ENCODE measurements at places on chromosomes 5 and 9.

- DNase-seq, result no peak
Measured at GRCh38 chr9:97506306-97506705, 4.8 kb downstream of the TMOD1 start.

DNA sequence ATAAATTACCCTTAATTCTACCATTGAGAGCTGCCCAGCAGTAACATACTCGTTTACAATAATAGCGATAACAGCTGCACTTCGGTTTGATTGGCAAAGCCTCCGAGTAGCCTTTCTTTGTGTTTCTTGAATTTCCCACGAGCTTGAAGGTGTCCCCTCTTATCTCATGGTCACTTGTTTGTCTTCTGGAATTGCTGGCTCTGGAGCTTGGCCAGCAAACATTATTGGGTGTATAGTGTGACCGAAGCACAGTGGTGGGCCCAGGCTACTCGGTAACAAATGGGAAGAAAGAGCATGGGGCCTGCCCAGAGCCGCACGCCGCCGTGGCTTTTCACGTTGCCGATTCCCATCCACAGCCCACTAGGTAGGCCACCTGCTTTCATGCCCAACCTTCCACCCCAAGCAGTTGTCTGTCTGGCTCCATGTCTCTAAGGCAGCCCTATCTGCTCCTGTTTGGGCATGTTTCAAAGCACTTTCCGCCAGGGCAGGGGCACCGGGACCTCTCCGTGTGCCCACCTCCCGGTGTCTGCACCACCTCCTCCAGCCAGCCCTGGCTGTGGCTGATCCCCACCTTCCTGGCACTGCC is 8.7 kb downstream of the STKLD1 start:
- no peak for DNase-seq

DNA sequence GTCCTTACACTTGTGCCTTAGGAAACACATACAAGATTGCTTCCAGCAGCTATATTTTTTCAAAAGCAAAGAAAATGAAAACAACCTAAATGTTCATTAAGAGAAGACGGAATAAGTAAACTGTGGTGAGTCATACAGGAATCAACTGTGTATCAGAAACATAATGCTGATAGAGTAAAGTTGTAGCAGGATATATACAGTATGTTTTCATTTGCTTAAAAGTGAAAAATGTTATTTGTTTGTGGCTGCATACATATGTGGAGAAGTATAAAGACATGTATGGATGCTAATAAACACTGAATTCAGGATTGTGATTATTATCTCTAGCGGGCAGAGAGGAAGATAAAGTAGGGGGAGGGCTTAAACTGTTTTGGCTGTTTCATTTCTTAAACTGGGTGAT is 8.3 kb downstream of the DCTN4 start:
- DNase-seq, result no peak

GRCh38 chr5:151168602-151169344 is 11.2 kb upstream of the ANXA6 start:
- DNase-seq, result no peak

DNA sequence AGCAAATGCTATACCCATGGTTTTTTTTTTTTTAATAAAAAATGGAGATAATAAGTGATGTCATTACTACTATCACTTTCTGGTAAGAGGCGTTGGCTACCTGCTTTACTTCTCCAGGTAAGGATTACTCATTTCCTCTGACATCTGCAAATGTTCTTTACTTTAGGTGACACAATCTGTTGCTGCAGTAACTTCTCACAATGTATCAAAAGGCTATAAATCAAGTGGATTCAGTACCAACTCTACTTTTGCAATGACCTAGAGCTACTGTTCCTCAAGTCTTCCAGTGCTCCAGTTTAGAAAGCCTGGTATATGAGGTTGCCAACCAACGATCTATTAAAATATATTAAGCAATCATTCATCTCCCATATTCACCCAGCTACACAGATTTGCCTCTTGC is 129.1 kb downstream of the PLK2 start:
- DNase-seq, result no peak

DNA sequence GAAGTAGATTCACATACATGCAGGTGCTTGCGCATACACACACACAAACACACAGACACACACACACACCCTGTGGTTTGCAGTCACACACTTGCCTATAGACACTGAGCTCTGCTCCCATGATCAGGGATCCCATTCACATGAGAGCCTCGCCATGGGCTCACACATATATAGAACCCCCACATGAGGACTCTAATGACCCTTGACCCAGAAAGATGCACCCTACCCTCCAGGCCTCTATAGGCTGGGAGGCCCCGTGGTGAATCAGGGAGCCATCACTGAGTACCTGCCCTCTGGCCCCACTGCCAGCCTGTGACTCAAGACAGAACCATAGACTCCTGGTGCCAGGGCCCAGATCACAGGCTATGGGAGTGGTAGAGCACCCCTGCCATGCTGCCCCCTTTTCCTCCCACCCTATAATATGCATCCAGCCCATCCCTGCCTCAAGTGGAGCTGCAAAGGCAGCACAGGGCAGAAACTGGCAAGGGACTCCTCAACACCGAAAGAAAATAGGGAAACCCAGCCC is 3.3 kb upstream of the AQP3 start:
- DNase-seq, result no peak

DNA sequence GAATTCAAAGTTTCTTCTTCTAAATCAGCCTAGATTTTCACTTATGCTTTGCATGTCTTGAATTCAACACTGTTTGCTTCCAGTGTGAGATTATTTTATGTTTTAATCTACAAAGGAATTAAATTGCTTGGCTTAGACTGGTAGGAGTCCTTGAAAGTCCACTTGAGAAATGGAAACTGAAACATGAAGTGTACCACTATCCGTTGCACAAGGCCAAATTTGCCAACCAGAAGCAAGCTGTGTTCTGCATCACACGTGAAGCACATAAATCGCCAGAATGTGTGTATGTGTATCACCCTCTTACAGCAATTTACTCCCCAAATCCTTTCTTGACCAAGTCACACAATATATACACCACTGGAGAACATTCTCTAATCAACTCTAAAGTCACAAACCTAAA is 10.3 kb downstream of the SEMA6A start:
- DNase-seq, result no peak

DNA sequence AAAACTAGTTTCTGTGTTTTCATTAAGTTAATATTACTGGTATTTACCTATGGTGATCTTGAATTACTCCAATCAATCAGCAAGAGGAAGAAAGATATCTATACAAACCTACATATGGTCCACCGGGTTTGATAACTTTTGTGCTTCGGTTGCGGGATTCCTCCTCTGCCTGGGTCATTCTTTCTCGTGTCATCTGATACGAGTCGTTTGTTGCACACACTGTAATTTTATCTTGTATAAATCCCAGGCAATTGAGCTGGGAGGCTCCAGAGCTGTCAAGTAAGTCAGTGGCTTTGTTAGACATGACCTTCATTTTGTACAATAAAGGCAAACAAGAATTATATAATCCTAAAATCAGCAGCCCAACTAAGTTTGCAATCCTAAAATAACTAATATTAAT is 48.0 kb downstream of the ELL2 start:
- DNase-seq, result no peak

DNA sequence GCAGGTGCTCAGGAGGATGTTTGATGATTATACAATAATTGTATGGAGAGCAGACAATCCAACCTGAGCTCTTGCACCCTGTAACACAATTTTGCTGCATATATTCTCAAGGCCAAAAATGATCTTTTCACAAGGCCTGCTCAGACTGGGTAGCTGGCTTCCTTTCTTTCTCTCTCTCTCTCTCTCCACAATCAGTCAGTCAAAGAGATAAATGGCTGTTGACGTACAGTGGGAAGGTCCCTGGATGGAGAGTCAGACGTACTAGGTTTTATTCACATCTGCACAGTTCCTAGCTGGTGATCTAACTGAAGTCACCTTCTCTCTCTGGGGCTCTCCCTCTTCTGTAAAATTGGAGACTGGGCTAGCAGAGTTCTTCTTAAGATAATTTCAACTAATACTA is 19.8 kb downstream of the SLC36A2 start:
- DNase-seq, result no peak

GRCh38 chr5:14676320-14676719 is 11.8 kb downstream of the OTULIN start:
- DNase-seq, result no peak

GRCh38 chr5:134003817-134004625 is 754 bp downstream of the VDAC1 start:
- peak; percentile 41 for DNase-seq

GRCh38 chr9:102550886-102551285 is 444.2 kb upstream of the CYLC2 start:
- no peak for DNase-seq

DNA sequence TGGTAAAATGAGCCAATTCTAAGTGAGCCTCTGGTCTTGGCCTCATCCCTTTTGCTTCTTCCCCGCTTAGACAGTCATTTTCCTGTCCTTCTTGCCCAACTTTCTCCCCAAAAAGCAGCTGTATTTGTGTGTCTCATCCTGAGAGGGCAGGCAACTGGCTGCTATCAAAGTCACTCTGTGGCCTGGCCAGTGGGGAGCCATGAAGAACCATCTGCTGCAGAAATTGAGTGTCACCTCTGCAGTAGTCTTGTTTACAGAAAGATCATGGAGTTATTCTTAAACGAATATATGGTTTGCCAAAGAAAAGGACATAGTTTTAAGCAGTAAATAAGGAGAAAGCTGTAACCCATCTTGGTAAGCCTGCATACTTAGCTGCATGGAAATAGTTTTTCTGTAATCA is 233.6 kb upstream of the ELAVL2 start:
- DNase-seq, result no peak

- DNase-seq, result no peak
Measured at GRCh38 chr5:160802592-160802991, 49.4 kb downstream of the ATP10B start.

DNA sequence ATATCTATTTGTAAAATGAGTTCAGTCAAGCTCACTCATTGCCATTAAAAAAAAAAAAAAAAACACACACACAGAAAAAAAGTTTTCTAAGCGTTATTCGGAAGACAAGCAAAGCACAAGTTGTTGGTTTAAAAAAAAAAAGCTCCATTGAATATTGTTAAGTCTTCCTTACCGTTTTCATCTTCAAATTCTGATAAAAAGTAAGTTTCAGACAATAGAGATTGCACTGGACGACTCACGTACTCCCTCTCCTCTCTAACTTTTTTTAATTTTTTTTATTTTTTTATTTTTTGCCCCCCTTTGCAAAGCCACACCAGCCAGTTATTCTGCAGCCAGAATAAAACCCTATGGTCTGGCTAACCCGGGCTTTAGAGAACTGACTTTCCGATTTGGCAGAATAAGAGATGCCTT is 544 bp downstream of the ADAMTS6 start:
- no peak for DNase-seq

GRCh38 chr5:9623661-9624060 is 6.5 kb downstream of the TAS2R1 start:
- DNase-seq, result no peak

DNA sequence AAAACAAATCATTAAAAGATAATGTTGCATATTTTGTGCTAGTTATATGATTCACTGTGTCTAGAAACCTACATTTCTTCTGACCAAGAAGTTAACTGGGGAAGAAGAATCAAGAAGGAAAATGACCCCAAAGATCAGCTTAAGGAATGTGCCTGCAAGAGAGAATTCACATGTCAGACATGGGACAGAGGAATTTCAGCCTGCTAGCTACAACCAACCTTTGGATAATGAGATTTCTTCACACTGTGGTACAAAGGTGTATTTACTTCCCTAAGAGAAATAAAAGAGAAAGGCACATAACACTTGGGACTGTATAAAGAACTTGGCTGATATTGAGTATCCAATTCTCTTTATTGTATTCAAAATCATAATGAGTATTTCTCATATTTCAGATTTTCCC is 39.6 kb upstream of the ELL2 start:
- no peak for DNase-seq

DNA sequence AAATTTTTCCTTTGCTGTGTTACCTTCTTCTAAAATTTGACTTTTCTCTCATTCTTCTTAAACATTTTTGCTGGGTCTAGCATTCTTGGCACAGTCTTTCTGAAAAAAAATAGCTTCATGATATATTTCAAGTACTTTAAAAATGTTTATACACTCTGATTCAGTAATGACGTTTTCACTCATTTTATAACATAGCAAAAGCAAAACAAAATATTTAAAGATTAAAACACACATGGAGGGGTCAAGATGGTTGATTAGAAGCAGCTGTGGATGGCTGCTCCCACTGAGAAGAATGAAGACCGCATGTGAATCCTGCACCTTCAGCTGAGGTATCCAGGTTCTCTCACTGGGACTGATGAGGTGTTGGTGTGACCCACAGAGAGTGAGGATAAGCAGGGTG is 188.2 kb downstream of the SGCD start:
- DNase-seq, result no peak

- DNase-seq, result no peak
Measured at GRCh38 chr5:39092581-39093351, 18.6 kb upstream of the RICTOR start.

DNA sequence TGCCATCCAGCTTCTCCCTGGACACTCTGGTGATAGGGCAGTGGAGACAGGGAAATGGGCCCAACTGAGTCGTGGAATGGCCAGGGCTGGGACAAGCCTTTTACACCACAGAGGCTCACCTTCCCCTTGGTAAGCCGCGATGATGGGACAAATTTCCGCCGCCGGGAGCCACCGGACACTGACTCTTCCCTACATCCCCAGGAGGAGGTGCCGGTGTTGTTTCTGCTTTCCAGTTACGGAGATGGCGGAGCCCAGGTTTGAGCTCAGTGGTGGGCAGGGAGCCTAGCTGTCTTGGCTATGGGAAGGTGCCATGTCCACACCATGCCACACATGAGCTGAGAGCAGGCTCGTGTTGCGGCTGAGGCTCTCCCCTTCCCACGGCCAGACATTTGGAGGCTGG is 19.9 kb upstream of the WNK2 start:
- no peak for DNase-seq

DNA sequence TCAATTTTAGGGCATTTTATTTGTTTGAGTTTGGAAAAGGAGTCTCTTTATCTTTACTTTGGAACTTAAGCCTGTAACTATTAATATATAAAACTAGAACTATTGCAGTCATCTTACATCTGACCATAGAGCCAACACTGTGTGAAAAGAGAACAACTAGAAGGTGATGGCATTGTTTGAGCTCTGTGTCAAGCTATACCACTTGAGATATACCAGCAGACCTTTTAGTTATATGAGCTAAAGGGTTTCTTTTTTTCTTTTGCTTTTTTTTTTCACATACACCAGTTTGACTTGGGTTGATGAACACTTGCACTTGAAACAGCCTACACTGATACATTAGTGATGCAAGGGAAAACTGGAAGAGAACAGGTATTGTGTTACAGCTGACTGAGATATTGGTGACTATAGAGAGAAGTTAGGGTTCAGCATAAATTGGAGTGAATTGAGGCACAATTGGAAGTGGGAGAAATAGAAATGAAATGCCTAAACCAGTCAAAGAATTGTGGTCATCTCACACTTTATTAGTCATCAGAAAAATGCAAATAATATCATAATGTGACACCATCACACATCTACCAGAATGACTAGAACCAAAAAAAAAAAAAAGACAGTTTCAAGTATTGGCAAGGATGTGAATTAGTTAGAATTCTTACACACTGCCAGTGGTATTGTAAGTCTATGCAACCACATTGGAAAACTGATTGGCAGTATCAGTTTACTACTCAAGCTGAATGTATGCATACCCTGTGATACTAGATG is 60.9 kb downstream of the ADRB2 start:
- no peak for DNase-seq

- peak; percentile 15 for DNase-seq
Measured at GRCh38 chr5:109656829-109657228, 32.9 kb upstream of the MAN2A1 start.

- no peak for DNase-seq
Measured at GRCh38 chr9:132447346-132447745, 37.3 kb downstream of the CFAP77 start.

Measured in stimulated activated CD4-positive, alpha-beta T cell treated with anti-CD3 and anti-CD28 coated beads, Interleukin-2, amount 100 ng/mL, for 48 hours (primary cell).